H54 (cell line): ENCODE measurements at places on chromosomes 5 and 9.

- DNase-seq: no peak
These were observed 1.1 kb downstream of the FKBP15 start for GRCh38 chr9:113219969-113220368.

- DNase-seq: no peak
These were observed 1.4 kb downstream of the MZB1 start for GRCh38 chr5:139388198-139388821.

DNA sequence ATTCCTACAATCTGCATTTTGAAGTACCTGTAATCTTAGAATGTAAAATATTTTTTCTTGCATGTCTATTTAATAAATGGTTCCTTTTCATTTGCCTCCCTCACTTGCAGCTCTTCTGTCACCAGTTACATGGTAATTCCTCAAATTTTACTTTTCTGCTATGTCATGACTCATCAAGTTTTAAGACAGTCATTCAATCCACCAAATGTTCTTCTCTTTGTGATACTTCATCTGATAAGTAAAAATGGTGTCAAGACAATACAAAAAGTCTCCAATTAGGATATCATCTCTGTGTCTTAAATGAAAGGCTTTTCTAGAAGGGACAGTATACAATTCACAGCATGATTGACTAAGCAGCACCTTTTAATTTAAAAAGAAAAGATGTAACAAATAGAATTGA, 104.9 kb upstream of the FTMT start:
- no peak for DNase-seq

DNA sequence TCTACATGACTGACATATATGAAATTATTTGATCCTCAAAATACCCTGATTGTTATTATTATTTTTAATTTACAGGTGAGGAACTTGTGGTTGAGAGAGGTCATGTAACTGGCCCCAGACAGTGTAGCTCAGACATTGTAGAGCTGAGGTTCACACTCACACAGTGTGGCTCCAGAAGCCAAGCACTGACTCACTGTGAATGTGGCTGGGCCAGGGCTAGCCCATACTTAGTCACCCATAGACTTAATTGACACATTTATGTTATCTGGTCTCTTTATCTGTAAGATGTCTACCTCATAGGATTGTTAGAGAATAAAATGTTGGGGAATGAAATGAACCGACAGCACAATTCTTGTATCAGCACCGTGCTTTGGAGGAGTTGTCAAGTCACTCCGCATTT, 24.9 kb upstream of the CCDC112 start:
- DNase-seq: no peak

GRCh38 chr5:28862137-28862859, 1823.9 kb upstream of the CDH9 start:
- no peak for DNase-seq

DNA sequence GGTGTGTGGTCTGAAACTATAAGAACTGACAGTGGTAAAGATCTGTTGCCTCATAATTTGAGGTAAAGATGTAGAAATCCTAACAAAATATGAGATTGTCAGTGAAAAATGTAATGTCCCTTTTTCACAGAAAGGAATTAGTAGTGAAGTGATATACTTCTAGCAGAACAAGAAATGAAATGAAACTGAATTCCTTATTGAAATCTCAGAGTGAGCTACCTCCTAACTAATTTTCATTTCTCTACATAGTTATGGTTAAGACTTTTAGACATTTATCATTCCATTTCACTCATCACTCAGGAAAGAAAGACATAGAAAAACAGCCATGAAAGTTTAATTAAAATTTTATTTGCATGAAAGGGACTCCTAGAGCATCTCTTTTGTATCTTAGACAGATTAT, 48.7 kb downstream of the TMEM174 start:
- no peak for DNase-seq

GRCh38 chr5:15388866-15389265, 111.1 kb upstream of the FBXL7 start:
- DNase-seq: no peak

GRCh38 chr5:90022002-90022710, 387.4 kb downstream of the CETN3 start:
- DNase-seq: no peak

DNA sequence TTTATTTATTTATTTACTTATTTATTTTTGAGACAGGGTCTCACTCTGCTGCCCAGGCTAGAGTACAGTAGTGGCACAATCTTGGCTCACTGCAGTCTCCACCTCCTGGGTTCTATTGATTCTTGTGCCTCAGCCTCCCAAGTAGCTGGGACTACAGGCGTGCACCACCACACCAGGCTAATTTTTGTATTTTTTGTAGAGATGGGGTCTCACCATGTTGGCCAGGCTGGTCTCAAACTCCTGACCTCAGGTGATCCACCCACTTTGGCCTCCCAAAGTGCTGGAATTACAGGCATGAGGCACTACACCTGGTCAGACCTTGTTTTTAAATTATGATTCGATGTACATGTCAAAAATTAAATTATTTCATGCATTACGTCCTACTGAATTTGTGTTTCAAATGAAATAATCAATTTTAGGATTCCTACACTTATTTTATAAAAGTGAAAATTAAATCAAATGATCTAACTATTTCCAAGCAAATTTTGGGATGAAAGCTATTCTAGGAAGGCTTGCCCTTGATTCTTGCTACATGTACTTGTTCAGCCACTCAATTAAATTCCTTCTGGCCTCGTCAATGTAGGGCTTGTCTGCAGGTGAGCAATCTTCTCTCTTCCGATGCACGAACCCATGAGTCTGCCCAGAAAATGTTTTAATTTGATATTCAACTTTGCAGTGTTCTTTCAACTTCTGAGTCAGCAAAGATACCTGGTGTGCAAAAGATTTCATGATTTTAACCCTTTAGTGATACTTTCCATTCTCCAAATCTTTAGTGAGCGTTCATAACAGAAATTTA, 27.6 kb downstream of the CMBL start:
- DNase-seq: no peak

GRCh38 chr9:16413509-16414016, 456.9 kb downstream of the BNC2 start:
- DNase-seq: no peak

- DNase-seq: no peak
These were observed 192.6 kb upstream of the MSX2 start for GRCh38 chr5:174531782-174532191.

- DNase-seq: no peak
These were observed 275.9 kb downstream of the GADD45G start for GRCh38 chr9:89880721-89881120.
